ENCODE measurements at places on chromosomes 3 and 15.

- DNase-seq = no peak
Measured at GRCh38 chr15:90903733-90904536, 833 bp downstream of the MAN2A2 start.

DNA sequence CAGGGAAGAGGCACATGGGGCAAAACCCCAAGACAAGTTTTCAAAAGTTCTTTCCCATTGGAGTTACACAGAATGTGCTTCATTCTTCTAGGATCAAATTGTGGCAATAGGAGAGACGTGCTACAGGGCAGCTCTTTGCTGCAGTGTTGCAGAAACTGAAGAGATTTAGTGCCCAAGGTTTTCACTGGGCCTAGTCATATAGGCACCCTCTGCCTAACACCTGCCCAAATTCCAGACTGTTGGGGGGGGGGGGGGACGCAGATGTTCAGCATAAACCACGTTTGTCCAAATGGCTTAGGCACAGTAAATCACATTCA is 346.8 kb upstream of the ZNF717 start:
- no peak for DNase-seq

GRCh38 chr15:29143293-29143692 is 126.3 kb downstream of the NSMCE3 start:
- DNase-seq = no peak

DNA sequence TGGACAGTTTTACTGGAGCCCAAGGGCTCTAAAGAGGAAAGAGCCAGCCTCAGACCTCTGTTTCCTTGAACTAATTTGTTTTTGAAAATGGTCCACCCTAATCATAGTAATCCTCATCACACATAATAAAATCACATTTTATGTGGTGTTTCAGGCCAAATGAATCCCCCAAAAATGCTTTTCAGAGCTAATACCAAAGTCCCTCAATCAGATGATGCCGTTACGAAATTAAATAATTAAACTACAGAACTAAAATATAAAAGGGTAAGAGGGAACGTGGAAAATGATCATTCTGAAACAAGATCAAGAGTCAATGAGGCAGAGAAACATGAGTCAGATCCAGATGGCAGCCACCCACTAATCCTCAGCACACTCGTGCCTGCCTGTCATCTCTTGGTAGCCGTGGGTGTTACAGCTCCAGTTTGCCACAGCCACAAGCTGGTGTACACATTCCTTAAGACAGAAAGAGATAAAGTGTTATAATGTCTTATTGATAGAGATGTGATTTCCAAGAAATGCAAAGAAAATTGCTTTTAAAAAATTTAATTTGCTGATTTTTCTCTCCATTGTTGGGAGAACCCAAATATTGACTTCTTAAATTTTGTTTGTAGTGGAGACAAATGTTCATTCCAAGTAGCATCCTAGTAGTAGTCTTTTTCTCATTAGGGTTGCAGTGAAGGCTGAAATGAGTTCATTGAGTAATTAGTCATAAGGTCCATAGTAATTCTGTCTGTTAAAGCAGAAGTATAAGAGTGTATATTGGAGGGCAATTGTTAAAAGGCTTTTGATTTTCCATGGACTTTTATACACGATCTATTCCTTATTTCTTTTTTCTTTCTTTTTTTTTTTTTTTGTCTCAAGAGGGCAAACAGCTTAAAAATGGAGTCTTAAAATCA is 104.2 kb downstream of the AGBL1 start:
- no peak for DNase-seq

DNA sequence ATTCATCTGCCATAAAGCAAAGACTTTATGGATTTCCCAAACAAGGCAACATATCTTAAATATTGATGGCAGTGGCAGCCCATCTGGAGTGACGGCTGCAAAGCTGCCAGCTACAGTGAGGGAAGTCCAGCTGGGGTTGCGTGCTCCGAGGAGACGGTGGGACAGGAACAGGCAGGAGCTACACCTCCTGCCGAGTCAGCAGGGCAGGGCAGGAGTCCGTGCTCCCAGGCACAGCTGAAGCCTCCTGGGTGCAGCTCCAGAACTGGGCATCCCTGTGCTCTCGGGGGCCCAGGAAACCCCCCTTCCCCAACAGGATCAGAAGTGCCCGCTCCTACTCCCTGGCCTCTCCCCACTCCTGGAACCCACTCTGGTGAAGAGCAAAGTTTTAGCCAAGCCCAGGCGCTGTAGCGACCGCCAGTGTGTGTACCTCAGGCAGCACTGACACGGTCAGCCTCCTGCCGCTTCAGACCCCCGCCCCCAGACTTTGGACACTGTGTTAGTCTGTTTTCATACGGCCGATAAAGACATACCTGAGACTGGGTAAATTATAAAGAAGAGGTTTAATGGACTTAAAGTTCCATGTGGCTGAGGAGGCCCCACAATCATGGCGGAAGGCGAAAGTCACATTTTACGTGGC is 556.4 kb upstream of the CCDC54 start:
- DNase-seq = no peak

- DNase-seq = no peak
Measured at GRCh38 chr3:102024270-102024904, 175.1 kb downstream of the NFKBIZ start.

DNA sequence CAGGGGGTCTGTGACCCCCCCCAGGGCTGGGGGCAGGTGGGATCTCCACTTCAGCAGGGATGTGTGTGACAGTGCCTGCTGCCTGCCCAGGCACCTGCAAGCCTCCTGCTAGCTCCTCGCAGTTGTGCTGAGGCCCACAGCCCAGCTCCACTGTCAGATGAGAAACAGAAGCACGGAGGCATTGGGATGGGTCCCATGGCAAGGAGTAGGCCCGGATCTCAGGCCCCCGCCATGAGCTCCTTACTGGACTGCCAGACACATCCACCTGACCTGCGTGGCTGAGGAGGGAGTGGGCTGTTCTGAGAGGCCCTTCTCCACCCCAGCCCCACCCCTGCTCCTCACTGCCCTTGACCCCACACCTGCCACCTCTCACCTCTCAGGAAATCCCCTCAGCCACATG is 18.2 kb upstream of the SKOR1 start:
- DNase-seq = no peak

DNA sequence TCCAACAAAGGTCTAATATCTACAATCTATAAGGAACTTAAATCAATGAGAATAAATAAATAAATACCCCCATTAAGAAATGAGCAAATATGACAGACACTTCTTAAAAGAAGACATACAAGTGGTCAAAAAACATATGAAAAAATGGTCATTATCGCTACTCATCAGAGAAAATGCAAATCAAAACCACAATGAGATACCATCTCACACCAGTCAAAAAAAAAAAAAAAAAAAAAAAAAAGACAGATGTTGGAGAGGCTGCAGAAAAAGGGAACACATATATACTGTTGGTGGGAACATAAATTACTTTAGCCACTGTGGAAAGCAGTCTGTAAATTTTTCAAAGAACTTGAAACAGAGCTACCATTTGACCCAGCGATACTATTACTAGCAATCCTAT is 31.6 kb upstream of the OR5H6 start:
- no peak for DNase-seq

GRCh38 chr15:42131826-42132806 is 24.3 kb downstream of the PLA2G4F start:
- no peak for DNase-seq

GRCh38 chr3:11995120-11995519 is 9.1 kb upstream of the SYN2 start:
- no peak for DNase-seq

GRCh38 chr3:43957553-43957952 is 266.8 kb downstream of the ABHD5 start:
- DNase-seq = no peak

GRCh38 chr15:100170291-100171210 is 171.2 kb downstream of the ADAMTS17 start:
- no peak for DNase-seq

DNA sequence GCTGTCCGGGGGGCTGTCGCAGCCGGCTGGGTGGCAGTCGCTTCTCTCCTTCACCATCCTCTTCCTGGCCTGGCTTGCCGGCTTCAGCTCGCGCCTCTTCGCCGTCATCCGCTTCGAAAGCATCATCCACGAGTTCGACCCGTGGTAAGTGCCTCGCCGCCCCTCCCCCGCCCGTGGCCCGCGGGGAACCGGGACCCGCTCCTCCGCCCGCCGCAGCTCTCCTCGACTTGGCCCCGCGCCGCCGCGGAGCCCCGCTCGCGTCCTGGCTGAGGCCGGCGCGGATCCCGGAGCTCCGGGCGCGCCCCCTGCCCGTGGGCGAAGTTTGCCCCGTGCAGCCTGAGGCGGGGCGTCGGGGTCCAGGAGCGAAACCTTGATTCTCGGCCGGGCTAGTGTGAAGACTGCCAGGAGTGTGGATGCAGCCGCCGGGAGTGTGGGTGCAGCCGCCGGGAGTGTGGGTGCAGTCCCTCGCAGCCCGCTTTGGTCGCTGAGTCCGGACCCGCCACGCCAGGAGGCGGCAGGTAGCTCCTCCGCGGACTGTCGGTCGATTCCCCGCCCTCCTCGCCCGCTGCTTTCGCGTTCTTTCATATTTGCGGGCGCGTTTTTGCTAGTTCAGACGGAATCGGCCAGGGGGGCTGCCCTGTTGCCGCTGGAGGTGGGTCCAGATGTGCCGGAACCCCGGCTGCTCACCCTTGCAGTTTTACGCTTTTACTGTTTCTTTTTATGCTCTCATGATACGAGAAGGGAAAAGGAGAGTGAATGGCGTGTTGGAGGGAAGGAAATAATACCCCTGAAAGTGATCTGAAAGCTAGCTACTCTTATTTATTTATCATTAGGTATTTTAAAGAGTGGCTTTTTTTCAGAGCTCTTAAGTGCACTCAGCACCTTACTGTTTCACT is 692 bp downstream of the STT3B start:
- peak; percentile 41 for DNase-seq

GRCh38 chr15:48717458-48717857 is 71.9 kb upstream of the FBN1 start:
- DNase-seq = no peak

All from activated T-helper 1 cell treated with anti-CD3 and anti-CD28 coated beads, Interleukin-2, amount 50 U/mL, for 16 hours (primary cell).